ENCODE measurements at places on chromosomes 16 and 17.

DNA sequence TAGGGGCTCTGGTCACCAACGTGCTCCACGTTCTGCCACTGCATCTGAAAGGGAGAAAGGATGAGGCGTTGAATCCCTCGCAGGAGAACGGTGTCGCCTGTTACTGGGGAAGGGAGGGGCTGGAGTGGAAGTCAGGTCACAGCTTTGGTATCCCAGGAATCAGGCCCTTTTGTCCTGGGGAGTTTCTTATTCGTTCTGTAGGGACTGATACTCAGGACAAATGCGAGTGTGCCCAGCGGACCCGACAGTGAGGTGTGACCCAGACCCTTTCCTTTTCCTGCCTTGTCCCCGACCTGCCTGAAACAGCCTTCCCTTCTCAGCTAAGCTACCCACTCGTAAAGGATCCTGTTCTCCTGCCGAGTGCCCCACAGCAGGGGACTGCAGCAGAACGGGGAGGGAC, 177.5 kb downstream of the VPS53 start:
- DNase-seq = no peak

GRCh38 chr16:10541366-10541765, 39.0 kb downstream of the EMP2 start:
- no peak for DNase-seq

DNA sequence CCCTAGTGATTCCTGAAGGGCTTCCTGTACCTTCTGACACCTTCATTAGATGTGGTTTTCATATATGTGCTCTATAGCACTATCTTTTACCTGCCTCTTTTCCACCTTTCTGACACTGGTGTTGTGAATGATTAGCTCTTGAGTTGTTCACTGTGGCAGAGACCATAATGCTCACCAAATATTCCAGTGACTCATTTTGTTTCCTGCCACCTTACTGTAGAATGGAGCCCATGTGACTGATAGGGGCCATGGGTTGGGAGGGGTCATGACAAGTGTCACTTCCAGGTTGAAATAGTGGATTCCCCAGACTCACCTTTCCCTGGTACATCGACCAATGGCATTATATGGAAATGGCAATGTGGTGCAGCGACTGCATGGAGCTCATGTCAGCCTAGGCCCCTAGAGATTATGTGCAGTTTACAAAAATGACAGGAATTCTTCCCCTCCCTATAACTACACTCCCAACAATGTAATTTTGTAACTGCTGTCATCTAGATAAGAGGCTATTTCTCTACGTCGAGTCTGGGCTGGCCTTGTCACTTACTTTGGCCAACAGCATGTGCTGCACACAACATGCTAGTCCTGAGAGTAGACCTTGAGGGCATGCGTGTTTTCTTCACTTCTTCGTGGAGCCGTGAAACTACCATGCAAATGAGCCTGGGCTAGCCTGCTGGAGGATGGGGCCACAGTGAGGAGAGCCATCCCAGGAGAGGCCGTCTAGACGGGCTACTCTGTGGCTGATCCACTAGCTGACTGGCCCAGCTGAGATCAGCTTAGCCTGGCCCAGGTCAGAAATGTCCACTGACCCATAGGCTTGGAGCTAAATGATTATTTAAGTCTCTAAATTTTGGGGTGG, 409.5 kb downstream of the CA10 start:
- DNase-seq = no peak

- no peak for DNase-seq
Measured at GRCh38 chr16:68517606-68518166, 21.4 kb upstream of the ZFP90 start.

DNA sequence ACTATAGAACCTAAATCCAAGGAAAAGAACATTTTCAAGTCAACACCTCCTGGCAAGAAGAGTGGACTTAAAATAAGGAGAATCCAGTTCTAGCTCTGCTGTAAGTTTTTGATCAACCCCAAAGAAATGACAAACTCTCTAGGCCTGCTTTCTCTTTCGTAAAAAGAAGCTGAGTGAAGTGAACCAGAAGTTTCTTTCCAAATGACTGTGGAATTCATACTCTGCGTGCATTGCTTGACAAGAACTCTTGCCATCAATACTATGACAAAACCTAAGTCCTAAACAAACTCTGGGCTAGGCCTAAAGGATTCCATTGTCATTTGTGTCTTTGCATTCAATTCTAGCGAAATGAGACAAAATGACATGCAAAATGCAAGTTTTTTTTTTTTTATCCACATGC, 187.5 kb upstream of the SOX9 start:
- no peak for DNase-seq
